ENCODE measurements at places on chromosomes 3 and 15.
A peak's percentile ranks its signal among the peaks of the same experiment; 100 is the strongest.

- no peak for DNase-seq
Measured at GRCh38 chr3:175512700-175513099, 653.6 kb downstream of the NAALADL2 start.

- DNase-seq: no peak
Measured at GRCh38 chr3:98777801-98778220, 14.7 kb downstream of the ST3GAL6 start.

- DNase-seq: peak; percentile 48
Measured at GRCh38 chr3:102454181-102454580, 19.4 kb downstream of the ZPLD1 start.

DNA sequence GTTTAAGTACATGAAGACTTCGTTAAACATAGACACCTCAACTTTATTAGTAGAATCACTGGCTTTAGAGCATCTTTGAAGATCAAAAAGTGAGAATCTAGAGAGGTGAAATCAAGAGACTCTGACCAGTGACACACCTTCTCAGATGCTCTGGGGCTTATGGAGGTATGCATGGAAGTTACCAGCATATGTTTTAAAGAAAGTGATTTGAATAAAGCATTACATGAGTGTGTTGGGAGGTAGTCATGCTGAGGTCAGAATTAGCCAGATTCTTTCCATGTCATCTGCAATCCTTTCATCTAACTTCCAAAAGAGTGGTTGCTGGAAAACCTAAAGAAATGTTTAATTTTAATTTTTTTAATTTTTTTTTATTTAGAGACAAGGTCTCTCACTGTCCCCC is 658.0 kb upstream of the GOLIM4 start:
- no peak for DNase-seq

GRCh38 chr15:39578851-39579486 is 1.9 kb upstream of the THBS1 start:
- DNase-seq: no peak

DNA sequence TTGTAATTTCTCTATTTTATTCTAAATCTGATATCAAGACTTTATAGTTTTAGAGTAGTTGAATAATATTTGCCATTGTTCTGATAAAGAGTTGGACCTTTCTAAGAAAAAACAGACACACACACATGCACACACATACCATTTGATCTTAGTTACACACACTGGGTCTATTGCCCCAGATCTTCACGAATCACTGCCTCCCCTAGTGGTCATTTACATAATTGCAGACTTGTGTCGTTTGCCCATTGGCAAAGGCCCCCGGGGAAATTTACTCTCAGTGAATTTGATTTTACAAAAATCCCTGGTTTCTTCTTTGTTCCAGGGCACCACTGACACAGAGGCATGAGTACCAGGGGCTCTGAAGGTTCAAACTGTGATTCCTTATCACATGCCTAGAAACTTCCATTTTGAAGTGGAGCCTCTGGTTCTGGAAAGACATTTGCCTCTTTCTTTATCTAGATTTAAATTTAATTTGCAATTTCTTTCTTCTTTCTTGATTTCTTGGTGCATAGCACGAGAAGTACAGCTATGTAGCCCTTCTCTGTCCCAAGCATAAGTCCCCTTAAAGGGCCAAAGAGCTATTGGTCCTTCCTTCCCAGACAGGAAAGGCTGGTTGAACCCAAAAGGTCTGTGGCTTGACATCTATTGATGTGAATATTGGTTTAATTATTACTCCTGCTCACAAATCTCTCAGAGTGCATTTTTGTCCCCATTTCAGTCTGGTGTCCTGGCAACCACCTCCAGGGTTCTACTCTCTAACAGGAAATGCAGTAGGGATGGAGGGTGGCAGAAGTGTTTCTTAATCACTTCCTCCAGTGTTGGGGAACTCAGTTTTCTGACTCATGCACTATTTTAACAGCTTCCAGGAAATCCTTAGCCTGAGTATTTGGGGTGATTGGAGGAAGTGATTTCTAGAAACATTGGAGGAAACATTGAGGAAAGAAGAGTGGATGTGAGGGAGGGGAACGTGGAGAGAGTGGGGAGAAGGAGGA is 32.4 kb upstream of the SLC6A11 start:
- no peak for DNase-seq

DNA sequence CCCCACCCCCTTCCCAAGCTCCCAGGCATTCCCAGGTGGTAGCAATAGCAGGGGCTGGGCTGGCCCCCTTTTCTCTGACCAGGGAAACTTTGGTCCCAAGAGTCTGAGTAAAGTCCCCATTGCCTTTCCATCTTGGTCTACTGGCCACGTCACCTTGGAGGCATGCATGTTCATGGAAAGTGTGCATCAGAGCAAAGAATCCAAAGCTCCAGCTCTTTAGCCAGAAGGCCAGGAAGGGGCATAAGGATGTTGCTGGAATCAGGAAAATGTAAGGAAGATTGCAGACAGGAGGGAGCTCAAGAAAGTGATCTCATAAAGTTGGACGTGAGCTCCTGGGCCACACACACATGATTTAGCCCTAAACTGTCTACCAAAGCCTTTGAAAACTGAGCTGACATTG is 63.6 kb downstream of the KBTBD12 start:
- no peak for DNase-seq

GRCh38 chr3:145191543-145191942 is 969.4 kb downstream of the PLOD2 start:
- no peak for DNase-seq

GRCh38 chr3:194447657-194448056 is 39.1 kb downstream of the ATP13A3 start:
- DNase-seq: no peak

- DNase-seq: no peak
Measured at GRCh38 chr3:131778526-131778925, 256.3 kb downstream of the CPNE4 start.

DNA sequence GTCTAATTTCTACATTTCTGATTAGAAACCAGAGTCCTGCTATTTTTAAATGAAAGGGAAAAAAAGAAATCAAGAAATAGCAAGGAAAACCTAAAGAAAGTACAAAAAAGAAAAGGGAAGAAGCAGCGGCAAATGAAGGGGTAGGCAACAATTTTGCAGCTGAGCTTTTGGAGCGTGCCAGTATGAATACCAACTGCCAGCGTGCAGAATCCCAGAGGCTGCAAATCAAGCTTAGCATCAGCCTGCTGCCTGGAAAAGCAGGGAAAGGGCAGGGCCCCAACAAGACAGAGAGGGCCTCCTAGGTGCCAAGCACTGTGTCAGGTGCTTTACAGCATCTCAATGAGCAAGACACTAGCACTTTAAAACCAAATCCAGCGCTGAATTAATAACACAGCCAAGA is 176.8 kb downstream of the STT3B start:
- no peak for DNase-seq

DNA sequence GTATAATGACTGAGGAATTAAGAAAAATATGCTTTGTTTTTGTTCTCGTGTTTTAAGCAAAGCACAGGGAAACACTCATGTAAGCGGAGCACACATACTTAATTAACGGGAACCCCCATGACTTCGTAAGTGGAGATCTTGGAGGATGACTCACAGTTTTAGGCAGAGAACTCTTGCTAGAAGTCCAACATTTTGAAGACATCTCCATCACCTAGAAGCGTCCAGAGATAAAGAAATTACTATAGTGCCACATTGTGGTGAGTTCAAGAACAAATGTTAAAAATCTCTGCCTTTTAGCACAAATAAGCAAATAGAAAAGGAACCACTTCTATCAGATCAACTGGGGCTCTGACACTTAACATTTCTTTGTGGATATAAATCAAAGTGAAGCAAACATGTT is 194.1 kb upstream of the ARHGEF26 start:
- DNase-seq: no peak

- no peak for DNase-seq
Measured at GRCh38 chr3:129855832-129856419, 37.6 kb downstream of the TMCC1 start.

DNA sequence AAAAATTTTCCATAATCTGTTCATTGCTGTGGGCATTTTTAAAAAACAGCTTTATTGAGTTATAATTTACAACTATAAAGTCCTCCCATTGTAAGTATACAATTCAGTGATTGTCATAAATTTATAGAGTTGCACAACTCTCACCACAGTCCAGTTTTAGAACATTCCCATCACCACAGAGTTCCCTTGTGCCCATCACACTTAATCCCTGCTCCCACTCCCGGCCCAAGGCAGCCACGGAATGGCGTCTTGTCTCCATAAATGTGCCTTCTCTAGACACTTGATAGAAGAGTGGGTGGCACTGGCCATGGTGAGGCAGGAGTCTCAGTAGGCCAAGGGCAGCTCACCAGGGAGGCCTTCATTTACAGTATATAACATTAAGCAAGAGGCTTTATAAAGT is 6.3 kb downstream of the TSEN2 start:
- no peak for DNase-seq

DNA sequence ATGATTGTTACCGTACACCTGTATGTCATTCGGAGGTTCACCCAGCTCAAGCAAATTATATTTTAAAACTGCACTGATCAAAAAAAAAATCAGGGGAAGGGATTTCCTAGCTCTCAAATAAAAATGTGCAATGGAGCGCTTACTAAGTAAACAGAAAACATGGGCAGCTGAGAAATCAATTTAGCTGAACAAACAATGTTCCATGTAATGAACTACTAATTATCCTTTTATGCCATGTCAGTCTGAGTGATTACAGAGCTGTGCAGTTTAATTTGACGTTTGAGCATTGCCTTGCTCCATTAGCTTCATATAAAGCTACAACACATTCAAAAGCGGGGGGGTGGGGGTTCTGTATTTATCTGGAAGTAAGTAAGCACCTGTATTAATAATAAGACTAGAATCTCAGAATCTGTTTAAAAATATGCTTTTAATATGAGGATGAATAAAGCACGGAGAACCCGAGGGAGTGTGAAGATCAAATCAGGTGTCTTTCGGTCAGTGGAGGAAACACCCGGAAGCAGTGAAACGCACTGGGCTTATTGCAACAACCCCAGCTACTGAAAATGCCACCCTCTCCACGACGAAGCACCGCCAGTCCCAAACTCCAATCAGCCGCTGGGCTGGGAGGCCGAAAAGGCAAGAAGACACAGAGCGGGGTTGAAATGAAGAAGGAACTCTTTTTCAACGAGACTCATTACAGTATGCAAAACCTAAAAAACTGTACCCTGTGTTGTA is 196.5 kb upstream of the ATP11B start:
- DNase-seq: peak; percentile 95

- DNase-seq: peak; percentile 90
Measured at GRCh38 chr3:135694142-135694541, 271.4 kb upstream of the PPP2R3A start.

DNA sequence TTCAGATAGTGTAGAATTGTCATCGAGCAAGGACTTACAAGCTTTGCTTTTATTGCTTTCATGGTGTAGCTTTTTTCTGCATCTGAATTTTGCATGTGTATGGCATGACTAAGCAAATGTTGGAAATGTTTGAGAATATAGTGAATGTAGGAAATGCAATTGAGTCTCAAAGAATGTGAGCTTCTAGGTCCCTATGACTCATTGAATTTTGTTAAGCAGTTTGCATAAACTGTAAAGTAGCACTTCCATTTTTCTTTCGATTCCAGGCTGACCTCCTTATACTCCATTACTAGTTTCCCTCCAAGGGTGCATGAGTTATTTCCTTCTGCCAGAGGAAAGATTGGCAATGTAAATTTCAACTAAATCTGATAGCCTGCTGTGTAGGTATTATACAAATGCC is 619.2 kb downstream of the DIPK2A start:
- DNase-seq: no peak

GRCh38 chr15:63040509-63040908 is 2.0 kb upstream of the TPM1 start:
- no peak for DNase-seq

DNA sequence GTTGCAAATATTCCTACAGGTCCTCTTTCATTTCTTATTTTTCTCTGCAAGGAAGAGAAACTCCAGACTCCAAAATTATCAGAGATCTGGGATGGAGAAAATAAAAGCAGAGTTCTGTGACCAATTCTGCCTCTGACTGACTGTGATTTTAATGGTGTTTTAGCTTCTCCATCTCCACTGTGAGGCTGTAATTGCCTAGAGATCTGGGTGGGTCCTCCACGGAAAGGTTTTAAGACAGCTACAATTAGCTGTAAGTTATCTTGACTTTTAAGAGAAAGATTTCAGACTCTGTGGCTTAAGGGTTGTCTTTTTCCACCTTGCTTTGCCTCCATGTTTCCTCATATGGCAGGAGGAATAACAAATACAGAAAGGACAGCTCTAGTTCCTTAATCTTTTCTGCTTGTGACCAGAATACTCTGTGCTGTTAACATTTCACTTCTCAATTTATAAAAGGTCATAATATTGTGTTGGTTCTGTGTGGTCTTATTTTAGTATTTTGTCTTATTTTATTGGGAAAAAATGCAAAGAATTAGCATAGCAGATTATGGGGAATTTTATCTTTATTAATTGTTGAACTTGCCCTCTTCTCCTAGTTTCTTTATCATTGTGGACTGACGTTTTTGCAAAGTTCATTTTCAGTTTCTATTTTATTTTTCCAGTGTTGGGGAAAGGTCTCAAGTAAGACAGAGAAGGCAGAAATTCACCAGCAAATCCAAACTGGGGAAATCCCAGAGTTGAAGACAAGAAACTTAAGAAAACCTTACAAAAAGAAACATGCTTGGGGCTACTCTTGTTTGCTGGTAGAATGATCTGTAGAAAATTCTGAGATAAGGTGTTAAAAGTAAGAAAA is 157.9 kb downstream of the RAP2B start:
- no peak for DNase-seq
